ENCODE measurements at places on chromosomes 6 and 20.

DNA sequence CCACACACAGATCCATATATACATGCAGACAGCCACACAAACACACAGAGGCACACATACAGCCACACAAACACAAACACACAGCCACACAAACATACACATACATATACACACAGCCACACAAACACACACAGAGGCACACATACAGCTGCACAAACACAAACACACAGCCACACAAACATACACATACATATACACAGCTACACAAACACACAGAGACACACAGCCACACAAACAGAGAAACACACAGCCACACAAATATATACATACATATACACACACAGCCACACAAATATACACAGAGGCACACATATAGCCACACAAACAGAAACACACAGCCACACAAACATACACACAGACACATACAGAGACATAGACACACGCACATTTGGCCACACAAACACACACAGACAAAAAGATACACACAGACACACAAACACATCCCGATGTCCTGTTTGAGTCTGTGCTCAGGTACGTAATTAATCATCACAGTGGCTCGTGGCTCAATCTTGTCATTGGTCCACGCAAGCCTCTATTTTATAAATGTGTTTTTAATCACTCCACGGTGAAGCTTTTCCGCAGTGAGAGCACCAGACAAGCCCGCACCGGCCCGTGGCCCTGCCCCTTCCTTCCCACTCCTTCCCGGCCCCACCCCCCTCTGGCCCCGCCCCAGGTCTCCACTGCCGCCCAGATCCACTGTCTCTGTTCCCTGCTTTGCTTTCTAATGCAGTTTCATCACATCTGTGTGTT lies 135.3 kb downstream of the CDH4 start:
- DNase-seq, result no peak

GRCh38 chr6:509676-510075 lies 118.1 kb downstream of the IRF4 start:
- no peak for DNase-seq

GRCh38 chr20:63253065-63253437 lies 1.2 kb downstream of the NKAIN4 start:
- no peak for DNase-seq

DNA sequence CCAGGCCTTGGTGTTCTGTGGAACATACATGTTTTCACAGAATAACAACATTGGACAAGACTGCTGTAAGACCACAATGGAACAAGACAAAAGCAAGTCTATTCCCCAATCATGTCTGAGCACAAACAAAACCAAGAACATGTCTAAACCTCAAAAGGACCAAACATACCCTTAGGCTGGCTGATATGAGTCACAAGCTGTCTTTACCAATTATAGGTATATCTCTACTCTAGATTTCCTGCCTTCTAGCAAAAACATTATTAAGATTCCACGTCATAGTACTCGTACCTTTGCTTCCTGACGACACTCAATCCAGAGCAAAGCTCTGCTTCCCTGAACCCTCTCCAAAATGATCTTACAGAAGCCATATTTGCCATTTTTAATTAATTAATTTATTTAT lies 15.4 kb upstream of the L3MBTL1 start:
- DNase-seq, result no peak

- no peak for DNase-seq
Observed at GRCh38 chr6:24408719-24409410, 6.1 kb downstream of the MRS2 start.

DNA sequence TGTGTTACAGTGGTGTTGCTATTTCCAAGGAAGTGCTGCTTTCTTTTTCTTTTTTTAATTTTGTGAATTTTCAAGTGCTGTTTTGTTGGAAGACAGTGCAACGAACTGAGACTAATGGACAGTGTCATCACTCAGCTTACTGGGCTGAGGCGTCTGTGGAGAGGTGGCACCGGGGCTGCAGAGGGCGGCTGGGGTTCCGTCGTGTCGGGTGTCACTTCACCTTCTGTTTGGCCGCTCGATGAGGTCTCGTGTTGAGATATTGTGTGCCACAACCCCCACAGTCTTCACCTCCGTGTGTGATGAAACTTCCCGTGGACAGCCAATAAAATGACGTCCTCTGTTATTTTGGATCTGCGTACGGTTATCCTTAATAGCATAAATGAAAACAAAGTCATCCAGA lies 149.4 kb upstream of the SNX9 start:
- no peak for DNase-seq

DNA sequence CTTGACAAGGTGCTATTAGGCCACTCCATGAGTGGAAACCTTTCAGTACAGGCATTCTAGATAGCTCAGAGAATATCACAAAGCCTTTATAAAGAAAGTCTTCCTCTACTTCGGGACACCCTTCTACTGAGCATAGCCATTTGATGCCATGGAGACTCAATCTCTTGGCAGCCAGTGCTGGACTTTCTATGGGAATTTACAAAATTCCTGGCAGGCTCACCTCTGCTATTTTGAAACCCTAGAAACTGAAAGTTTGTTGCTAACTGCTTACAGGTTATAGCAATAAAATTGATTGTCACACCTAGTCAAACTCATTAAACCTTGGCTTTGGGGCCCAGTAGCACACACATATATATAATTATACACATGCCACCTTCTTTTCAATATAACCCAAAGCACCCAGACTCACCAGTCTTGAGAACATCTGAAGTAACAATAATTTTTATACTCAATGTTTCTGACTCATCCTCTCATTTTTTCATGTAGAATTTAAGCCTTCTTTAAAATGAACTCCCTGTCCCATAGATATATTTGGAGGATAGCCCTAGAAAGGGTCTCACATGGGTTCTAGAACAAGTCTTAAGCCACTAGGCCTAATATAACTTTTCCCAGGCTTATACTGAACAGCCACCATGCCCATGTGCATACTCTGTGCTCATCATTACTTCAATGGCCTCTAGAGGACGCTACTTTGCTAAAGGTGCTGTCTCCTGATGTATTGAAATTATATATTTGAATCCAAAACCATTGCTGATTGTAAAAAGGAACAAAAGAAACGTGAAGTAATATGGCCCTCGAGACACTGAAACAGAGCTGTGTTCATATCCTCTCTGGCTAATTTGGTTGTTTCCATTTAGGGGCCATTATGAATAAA lies 368.1 kb upstream of the MARCKS start:
- no peak for DNase-seq

- no peak for DNase-seq
Observed at GRCh38 chr20:60000271-60001042, 42.2 kb downstream of the CDH26 start.

DNA sequence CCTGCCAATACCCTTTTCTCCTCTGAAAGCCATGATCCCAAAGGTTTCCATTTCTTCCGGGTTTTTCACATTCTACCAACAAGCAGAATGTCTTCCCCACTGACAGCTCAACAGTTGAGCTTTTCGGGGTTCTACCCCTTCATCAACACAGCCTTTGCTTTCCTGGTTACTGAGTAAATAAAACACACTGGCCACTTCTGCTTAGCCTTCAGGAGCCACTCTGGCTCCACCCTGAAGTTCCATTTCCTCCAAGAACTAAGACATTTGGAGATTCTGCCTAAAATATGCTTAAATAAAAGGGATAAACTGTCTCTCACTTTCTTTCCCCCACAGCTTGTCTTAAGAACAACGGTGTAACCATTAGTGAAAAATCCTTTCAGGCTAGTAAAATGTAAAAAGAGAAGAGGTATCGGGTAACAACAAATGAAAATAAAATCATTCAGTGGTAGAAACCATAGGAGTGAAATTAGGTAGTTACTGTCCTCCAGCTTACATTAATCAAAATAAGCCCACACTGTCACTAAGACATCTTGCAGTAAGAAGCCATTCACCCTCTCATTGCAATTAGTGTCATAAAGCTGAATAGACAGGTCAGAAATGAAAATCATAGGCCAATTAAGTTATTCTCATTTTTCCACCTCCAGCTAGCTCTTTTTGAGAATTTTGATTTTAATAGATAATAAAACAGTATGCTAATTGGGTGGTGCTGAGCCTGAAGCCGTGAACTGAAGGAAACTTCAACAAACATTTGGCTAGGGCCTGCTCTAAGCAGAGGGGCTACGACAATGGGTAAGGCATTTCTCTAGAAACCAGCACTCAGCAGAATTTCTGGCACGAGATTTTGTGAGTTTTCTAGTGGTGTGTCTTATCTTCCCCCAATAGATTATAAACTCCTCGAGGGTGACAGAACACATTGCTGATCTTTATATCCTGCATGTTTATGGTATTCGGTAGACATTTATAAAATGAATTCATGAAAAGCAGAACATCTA lies 194.2 kb downstream of the KHDC1L start:
- no peak for DNase-seq

DNA sequence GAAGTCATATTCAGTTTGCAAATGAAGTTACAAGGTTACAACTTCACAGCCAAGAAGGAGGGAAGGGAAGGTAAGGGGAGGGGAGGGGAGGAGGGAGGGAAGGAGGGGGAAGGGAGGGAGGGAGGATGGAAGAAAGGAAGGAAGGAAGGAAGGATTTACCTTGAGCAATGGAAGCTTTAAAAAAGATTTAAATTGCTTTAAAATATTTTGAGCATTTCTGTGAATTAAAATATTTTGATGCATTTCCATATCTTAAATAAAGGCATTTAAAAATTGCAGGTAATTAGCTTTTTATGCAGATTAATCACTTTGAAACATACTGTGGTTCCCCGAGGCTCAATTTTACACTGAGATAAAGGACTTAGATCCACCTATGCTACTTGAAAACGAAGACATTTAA lies 618.0 kb downstream of the TFAP2A start:
- DNase-seq, result no peak

DNA sequence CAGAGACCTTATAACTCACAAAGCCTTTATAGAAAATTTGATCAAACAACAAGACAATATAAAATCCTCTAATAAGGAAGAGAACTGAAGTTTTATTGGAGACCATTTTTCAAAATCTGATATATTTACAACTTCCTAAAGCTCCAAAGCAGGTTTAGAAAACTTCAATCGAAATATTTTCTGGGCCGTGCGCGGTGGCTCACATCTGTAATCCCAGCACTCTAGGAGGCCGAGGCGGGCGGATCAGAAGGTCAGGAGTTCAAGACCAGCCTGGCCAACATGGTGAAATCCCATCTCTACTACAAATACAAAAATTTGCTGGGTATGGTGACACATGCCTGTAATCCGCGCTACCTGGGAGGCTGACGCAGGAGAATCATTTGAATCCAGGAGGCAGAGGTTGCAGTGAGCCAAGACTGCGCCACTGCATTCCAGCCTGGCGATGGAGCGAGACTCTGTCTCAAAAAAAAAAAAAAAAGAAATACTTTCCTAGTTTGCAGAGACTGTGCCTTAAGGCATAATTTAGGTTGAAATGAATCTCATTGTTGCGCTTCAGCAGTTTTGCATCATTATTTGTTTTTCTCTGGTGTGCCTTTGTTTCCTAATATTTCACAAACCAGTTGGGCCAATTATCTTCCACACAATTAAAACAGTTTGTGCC lies 60.6 kb upstream of the ASIP start:
- no peak for DNase-seq

- no peak for DNase-seq
Observed at GRCh38 chr6:157761926-157762325, 61.1 kb upstream of the SNX9 start.

DNA sequence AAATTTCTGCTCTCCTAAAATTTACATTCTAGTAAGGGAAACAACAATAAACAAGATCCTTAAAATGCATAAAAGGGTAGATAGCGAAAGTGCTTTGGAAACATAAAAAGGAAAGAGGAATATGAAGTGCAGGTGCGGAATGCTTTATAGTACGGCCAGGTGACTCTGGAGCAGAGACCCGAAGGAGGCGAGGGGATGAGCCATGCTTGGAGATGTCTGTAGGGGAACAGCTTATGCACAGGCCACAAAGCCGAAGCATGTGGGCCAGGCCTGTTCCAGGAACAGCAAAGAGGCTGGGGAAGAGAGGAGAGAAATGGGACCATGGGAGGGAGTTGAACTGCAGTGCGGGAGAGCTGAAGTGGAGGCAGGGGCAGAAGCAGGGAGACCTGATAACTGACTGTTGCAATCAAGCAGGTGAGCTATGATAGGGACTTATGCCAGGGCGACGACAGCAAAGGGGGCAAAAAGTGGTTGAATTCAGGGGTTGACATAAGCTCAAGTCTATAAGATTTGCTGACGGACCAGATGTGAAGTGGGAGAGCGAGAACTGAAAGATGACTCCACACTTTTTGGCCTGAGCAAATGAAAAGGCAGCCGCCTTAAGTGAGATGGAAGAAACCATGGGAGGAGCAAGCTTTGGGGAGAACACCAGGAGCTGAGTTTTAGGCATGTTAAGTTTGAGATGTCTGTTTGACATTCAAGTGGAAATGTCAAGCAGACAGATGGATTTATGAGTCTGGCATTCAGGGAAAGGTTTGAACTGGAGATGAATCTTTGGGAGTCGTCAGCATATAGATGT lies 83.1 kb downstream of the CNBD2 start:
- no peak for DNase-seq

- DNase-seq, result no peak
Observed at GRCh38 chr20:37627060-37627766, 66.6 kb upstream of the CTNNBL1 start.

GRCh38 chr6:105313211-105313610 lies 89.7 kb downstream of the PREP start:
- no peak for DNase-seq
